Skin of body (tissue), 3 donors: ENCODE measurements at places on chromosomes 11 and 22. TPM values are rescaled to one million over a fixed set of nuclear protein-coding genes. Genes with fewer than 3 reads are reported as not detected.

GRCh38 chr11:111540937-111541253 lies 375 bp downstream of the LAYN start:
- DNase-seq, result no peak

- DNase-seq, result peak; percentile 29
Observed at GRCh38 chr11:92739041-92739440, 230.4 kb upstream of the MTNR1B start.

GRCh38 chr11:90845799-90846198 lies 623.0 kb upstream of the CHORDC1 start:
- no peak for DNase-seq

DNA sequence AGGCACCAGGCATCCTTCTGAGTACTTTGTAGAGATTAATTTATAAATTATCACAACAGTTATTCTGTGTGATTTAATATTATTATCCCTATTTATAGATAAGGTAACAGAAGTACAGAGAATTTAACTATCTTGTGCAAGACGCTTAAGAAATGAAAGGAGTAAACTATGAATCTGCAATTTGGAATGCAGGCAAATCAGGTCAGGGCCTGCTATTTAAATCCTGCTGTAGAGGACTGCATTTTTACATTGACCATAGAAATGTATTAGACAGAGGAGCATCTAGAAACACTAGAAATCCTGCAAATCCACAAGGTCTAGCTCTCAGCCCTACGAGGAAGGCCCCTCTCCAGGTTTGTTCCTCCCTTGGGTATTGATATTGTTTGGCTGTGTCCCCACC lies 336.2 kb downstream of the ETS1 start:
- no peak for DNase-seq

- DNase-seq, result no peak
Observed at GRCh38 chr11:111310088-111310487, 11.7 kb downstream of the POU2AF3 start.

GRCh38 chr11:34975482-34975881 lies 59.1 kb downstream of the PDHX start:
- DNase-seq, result no peak

GRCh38 chr11:118612378-118612777 lies 5.0 kb downstream of the PHLDB1 start:
- no peak for DNase-seq

- no peak for DNase-seq
Observed at GRCh38 chr11:128919216-128919615, 23.5 kb downstream of the TP53AIP1 start.

The TMEM121B gene
- total RNA-seq, result 0.39 TPM

The OR10S1 gene
- total RNA-seq, result not detected

The RDX gene
- total RNA-seq, result 56.3 TPM

The NXPE1 gene
- not detected for total RNA-seq

The PTPRCAP gene
- 0.89 TPM for total RNA-seq

The GGTLC2 gene
- not detected for total RNA-seq
